LNCaP clone FGC (cell line): ENCODE measurements at places on chromosomes 11 and 22.

DNA sequence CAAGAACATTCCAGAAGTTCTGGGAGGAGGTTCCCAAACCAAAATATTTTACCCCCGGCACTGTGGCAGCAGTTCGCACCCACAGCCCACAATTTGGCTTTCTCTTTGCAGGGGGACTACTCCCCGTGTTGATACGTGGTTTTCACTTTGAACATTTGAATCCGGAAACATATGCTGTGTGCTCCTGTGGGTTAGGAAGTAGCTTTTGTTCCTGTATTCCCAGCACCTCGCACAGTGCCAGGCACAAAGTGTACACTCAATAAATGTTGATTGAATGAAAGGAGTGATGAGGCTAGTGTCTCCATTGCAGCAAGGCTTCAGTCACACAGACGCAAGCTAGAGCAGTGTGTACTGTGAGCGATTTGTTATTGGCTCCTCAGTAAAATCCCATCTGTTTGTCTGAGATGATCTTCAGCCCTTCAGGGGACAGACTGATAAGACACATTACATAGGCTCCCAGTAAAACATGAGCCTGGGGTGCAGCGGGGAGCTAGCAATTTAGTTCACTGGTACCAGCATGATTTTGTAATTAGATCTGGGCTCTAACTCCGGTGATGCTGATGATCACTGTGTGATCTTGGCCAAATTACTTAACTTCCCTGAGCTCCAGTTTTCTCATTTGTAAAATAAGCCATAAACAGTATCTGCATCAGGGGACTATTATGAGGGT lies 2.2 kb downstream of the LAYN start:
- no peak for DNase-seq

DNA sequence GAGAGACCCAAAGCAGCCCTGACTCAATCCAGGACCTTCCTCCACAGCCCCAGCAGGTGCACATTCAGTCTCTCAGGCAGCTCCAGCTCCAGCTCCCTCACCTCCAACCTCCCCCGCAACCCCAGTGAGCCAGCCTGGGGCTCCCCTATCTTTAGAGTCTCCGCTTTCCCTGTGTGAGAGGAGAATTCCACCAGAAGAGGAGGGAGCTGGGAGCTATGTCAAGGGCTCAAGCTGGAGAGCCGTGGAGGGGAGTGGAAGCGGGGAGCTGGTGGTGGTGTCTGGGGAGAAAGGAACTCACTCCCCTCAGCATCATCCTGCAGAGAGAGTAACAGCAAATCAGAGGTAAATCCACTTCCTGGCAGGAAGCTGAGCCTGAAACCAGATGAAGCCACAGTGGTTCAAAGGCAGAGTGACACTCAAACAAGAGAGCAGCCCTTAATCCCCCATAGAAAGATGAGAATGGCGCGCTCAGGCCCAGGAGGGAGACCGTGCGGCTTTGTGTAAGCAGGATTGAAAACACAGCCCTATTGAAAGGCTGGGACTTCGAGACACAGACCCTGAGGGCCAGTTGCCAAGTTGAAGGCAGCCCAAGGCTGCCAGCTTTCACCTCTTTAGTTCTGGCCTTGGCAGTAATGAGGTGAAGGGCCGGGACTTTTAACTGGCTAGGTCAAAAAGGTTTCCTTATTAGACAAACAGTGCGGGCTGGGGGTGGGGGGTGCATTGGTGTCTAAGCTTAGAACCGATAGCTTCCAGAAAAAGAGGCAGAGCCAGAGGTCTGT lies 21.4 kb upstream of the CDON start:
- no peak for DNase-seq

- no peak for DNase-seq
Measured at GRCh38 chr11:100689141-100689540, 2.1 kb downstream of the ARHGAP42 start.

GRCh38 chr11:2305140-2305778 lies 3.4 kb downstream of the TSPAN32 start:
- DNase-seq: no peak

DNA sequence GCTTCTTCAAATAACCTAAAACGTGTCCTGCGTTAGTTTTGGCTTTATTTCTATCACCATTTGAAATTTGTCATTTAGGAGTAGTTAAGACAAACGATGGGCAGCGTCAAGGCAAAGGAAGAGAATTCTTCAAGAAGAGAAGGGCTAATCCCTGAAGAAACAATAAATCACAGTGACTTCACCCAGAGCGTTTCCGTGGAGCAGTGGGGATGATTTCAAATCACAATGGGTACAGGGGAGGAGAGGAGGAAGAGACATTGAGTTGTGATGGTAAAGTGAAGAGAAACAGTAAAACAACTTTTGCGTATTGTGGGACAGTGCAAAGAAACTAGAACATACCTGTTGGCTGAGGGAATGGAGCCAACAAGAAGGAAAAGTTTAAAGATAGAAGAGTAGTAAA lies 9.7 kb downstream of the PDGFD start:
- DNase-seq: no peak

GRCh38 chr22:27888310-27888709 lies 30.7 kb downstream of the PITPNB start:
- DNase-seq: peak; percentile 64

GRCh38 chr11:84256618-84257017 lies 970.5 kb upstream of the CCDC90B start:
- DNase-seq: no peak

GRCh38 chr11:64926689-64927088 lies 2.2 kb downstream of the PPP2R5B start:
- no peak for DNase-seq

DNA sequence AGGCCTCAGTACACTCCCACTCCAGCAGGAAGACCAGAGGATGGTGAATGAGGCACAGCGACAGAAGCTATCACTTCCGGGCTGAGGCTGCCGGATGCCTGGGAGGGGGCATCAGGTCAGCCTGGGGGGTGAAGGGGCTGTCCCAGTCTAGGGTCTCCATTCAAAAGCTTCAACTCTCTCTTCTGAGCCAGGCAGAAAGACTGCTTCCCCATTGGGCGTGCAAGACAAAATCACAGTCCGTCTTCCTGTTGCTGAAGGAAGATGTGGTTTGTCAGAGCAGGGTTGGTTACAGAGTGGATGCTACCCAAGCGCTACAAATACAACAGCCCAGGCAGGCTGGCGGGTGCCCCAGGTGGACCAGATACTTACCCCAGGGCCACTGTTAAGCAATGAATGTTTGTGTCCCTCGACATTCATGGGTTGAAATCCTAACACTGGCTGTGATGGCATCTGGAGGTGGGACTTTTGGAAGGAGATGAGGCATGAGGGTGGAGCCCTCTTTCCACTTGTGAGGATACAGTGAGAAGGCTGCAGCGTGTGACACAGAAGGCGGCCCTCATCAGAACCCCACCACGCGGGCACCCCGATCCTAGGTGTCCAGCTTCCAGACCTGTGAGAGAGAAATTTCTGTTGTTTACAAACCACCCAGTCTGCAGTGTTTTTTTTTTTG lies 12.0 kb downstream of the UPK3A start:
- DNase-seq: no peak

- peak; percentile 58 for DNase-seq
Measured at GRCh38 chr22:38016182-38017151, 32.1 kb upstream of the SOX10 start.

DNA sequence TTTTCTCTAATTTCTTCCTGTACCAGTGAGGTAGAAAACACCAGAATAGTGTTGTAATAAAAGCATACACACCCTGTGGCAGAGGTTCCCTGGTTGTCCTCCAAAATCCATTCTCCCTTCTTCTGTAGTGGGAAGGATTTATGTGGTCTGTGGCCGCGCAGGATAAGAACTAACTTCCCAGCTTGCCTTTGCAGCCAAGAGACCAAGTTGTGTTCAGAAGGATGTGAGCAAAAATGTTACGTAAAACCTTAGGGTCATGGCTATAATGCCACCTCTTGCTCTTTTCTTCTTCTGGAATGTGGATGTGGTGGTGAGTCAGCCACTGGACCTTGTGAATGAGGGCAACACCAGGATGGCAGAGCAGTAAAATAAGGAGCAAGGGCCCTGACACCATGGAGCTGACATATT lies 28.4 kb downstream of the CCDC90B start:
- DNase-seq: no peak
